ENCODE measurements at places on chromosomes 6 and 20. TPM values are rescaled to one million over a fixed set of nuclear protein-coding genes. Genes with fewer than 3 reads are reported as not detected.

DNA sequence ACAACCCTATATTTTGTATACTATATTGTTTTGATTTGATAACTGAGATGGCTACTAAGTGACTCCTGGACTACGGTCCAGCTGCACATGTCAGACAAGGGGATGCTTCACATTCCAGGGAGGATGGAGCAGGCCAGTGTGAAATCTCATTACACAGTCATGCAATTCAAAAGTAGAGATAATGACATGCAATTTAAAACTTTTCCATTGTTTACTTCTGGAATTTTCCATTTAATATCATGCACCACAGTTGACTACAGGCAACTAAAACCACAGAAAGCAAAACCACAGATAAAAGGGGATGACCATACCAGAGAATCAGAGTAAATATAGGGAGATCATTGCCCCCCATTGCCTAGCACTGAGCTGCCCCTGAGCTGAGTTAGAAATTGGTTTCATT lies 366.4 kb downstream of the BTBD9 start:
- no peak overlapping the region for H3K4me3 ChIP-seq
- H3K4me1 ChIP-seq = no peaks in the 10 kb centered on the region
- peaks cover 3% of the 10 kb centered on the region for H3K36me3 ChIP-seq

The ABHD16B gene
- total RNA-seq = not detected

DNA sequence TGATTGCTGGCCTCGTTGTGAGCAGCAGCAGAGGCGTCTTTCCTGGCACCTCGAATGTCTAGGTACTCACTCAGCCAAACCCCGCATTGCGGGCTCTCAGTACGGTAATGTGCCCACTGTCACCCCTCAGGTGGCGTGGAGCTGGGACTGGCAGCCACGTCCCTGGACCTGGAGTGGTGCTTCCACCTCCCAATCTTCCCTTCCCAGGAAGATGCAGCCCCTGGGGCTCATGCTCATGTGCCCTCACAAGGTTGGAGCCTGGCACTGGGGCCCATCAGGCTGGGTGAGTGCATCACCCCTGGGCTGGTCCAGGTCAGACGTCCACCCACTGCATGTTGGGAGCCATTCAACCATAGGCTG lies 75.7 kb downstream of the TCP11 start:
- H3K27ac ChIP-seq = no peak overlapping the region
- H3K36me3 ChIP-seq = peaks cover 4% of the 10 kb centered on the region
- H3K27me3 ChIP-seq = no peaks in the 10 kb centered on the region
- H3K4me1 ChIP-seq = no peaks in the 10 kb centered on the region

GRCh38 chr6:34953061-34954025 lies 64.3 kb downstream of the ANKS1A start:
- H3K36me3 ChIP-seq = no peaks in the 10 kb centered on the region
- no peak for DNase-seq
- H3K27ac ChIP-seq = no peak overlapping the region
- no peaks in the 10 kb centered on the region for H3K4me1 ChIP-seq

DNA sequence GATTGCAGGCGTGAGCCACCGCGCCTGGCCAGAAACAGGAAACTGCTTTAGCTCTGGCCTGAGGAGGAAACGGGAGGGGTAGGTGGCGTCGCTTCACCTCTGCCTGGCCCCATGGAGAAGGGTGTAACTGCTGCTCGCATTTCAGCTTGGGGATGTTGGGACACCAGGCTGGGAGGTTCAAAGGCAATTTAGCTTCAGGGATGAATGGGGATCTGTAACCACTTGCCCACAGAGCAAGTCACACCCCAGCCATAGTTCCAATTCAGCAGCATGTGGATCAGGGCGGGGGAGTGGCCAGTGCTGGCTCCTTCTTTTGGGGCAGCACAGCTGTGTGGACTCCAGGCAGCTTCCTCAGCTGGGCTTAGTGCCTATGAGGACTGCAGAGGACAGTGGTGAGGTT lies 34.8 kb upstream of the NUP153 start:
- no peak overlapping the region for H3K4me3 ChIP-seq
- H3K4me1 ChIP-seq = no peaks in the 10 kb centered on the region
- H3K27me3 ChIP-seq = no peaks in the 10 kb centered on the region
